ENCODE measurements at places on chromosomes 6 and 20.

DNA sequence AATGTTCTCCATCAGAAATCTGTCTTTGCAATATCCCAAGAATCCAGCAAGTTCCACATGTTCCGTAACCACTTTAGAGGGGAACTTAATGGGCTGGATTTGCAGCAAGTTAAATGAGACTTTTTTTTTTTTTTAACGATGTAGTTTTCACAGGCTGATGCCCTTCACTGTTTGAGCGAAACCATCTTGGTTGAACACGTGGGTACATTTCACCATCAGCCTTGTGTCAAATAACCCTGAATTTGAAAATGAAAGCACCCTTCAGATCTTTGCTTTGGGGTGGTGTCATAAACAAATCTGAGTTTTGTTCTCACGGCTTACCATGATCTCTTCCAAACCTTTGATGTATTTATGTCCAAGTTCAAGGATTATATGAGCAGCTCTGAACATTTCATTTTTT is 73.7 kb upstream of the EXOC2 start:
- DNase-seq, result no peak

DNA sequence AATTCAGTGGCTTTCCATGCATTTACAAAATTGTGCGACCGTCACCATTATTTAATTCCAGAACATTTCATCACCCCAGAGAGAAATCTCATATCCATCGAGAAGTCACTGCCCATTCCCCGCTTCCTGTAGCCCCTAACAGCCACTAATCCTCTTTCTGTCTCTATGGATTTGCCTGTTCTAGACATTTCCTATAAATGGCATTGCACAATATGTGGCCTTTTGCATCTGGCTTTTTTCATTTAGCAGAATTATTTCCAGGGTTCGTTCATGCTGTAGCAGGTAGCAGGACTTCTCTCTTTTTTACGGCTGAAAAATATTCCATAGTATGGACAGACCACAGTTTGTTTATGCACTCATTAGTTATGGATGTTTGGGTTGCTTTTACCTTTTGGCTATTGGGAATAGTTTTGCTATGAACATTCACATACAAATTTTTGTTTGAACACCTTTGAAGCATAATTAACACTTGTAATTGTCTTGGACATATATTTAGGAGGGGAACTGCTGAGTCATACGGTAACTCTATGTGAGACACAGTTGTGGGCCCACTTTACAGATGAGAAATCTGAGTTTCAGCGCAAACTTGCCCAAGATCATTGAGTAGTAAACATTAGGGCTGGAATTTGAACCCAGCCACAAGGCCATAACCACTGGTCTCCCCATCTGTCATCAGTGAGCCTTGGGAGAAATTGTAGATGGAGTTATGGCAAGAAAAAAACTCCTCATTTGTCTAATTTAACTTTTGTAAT is 126.9 kb downstream of the BMP7 start:
- DNase-seq, result no peak

DNA sequence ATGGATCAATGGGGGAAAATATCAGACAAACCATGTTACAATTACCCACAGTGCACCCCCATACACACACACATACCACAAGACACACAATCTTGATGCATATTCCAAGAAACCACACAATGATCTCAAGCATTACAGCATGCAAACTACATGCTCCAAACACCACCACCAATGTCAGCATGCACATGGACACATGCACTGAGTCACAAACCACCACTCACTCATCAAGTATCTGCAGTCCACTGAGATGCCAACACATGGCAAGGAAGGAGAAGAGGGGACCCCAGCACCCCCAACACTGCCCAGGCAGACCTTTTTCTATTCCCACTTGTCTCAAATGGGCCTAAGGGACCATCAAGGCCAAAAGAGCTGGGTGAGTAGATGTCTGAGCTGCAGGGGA is 91.6 kb downstream of the PREX1 start:
- no peak for DNase-seq

GRCh38 chr6:118923035-118923434 is 11.9 kb downstream of the MCM9 start:
- no peak for DNase-seq

DNA sequence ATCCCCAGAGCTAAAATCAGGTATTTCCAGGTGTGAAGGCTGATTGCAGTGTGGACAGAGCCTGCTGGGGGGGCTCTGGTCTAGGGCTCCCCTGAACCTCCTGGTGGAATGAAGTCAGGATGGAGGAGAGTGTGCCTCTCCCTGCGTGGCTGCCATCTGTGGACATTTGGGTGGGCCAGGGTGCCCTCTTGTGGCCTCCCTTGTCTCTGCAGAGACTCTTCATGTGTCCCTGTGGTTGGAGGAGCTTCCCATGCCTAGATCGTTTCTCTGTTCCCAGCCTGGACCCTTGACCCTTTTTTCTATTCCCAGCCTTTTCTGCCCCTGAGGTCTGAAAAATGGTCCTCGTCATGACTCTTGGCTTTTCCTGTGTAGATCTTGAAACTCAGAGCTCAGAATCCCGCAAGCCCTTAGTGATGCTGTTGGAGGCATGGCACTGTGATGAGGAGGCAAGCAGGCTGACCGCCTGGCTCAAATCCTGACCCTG is 9.9 kb upstream of the PSMF1 start:
- peak; percentile 50 for DNase-seq

DNA sequence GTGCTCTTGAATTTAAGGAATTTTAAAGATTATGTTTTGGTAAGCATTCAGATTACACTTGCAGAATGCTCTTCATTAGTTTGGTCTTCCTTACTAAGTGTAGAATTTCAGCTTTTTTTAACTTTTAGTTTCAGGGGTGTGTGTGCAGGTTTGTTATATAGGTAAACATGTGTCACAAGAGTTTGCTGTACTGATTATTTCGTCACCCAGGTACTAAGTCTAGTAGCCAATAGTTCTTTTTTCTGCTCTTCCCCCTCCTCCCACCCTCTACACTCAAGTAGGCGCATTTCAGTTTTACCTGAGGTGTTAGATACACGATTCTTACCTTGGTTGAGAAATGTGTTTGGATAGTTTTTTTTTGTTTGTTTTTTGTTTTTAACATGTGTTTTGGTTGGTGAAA is 68.3 kb downstream of the AFG1L start:
- DNase-seq, result no peak

- DNase-seq, result no peak
These were observed 192.1 kb upstream of the CCN2 start for GRCh38 chr6:132143258-132143657.

- DNase-seq, result no peak
These were observed 10.5 kb downstream of the PTGIS start for GRCh38 chr20:49557449-49557848.

DNA sequence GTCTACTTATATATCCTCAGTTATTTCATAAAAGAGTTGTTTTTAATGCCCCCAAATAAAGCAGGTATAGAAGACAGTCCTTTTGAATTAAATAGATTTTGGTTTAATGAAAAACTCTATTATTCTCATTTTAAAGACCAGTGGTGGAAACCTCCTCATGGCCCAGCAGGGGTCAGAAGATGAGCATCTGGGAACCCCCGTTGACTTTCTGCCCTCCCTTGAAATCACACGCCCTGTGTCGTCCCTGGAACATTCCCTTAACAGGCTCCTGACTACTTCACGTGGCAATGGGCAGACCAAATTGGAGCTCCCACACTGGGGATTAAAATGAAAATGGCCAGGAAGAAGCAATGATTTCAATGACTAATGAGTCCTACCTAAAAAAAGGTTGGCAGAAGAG is 220.9 kb downstream of the KIF16B start:
- DNase-seq, result no peak

- DNase-seq, result no peak
These were observed 142.0 kb upstream of the LAMA2 start for GRCh38 chr6:128740951-128741350.

GRCh38 chr20:49851991-49852390 is 39.4 kb downstream of the SLC9A8 start:
- DNase-seq, result no peak

DNA sequence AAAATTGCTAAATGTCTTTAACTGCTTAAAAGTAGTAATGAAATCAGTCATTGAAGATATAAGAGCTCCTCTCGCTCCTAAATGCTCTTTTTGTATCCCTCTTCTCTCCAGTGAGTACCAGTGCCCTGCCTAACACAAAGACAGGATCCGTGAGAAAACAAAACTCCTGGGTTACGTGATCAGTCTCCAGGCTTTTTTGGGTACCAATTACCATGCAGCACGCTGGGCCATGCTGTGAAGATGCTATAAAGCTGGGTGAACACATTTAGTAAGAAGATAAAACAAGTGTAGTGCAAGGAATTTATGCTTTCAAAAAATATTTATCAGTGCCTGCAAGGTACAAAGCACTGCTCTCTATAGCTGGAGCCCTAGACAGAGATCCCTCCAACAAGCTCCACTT is 66.7 kb downstream of the AGPAT4 start:
- DNase-seq, result no peak

DNA sequence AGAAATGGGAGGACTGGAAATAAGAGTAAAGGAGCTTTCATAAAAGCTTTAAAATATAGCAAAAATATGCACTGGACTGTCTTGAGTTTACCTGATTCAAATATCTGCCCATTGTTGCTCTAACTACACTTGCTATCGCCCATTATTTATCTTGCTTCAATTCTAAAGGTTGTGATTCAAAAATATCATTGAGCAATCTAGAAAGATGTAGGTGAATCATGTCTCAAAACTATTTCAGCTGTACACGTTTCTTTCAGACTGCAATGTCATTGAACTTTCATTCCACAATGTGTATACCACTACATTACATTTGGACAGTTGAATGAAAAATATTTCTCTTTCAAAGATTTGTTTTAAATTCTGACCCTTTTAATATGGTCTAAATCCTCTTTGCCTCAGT is 545.6 kb downstream of the BMP2 start:
- DNase-seq, result no peak

DNA sequence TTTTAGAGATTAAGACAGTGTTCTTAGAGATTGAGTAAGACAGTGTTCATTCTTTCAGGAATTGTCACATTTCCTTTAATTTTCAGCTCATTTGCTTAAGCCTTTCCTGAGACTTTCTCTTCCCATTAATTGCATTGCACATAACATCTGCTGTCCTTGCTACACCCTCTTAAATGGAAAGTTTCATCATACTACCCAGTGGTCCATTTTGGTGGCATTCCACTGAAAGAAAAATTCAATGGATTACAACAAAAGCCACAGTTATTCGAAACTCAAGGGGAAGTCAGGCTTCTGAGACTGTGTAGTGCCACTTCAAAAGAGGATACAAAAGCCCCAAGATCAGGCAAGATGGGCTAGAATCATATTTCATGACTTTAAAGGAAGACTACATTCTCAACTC is 64.0 kb downstream of the RSPO3 start:
- no peak for DNase-seq

DNA sequence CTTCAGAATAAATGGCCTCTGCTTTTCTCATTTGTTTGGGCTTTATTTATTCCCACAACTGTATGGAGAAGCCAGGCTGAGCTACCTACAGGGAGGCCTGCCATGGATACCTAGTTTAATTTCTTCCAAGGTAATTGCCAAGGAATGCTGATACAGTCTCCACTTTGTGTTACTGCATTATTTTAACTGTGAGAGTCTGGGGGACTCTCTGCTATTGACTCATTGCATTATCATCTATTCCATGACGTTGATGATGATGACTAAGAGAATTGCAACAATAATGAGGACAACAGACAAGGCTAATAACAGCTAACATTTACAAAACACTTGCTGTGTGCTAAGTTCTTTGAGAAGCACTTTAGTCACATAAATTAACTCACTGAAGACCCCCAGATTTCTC is 88.3 kb upstream of the COL21A1 start:
- no peak for DNase-seq

GRCh38 chr20:16654858-16655535 is 74.8 kb upstream of the SNRPB2 start:
- DNase-seq, result no peak

GRCh38 chr20:33460711-33461110 is 17.1 kb upstream of the SNTA1 start:
- DNase-seq, result no peak

DNA sequence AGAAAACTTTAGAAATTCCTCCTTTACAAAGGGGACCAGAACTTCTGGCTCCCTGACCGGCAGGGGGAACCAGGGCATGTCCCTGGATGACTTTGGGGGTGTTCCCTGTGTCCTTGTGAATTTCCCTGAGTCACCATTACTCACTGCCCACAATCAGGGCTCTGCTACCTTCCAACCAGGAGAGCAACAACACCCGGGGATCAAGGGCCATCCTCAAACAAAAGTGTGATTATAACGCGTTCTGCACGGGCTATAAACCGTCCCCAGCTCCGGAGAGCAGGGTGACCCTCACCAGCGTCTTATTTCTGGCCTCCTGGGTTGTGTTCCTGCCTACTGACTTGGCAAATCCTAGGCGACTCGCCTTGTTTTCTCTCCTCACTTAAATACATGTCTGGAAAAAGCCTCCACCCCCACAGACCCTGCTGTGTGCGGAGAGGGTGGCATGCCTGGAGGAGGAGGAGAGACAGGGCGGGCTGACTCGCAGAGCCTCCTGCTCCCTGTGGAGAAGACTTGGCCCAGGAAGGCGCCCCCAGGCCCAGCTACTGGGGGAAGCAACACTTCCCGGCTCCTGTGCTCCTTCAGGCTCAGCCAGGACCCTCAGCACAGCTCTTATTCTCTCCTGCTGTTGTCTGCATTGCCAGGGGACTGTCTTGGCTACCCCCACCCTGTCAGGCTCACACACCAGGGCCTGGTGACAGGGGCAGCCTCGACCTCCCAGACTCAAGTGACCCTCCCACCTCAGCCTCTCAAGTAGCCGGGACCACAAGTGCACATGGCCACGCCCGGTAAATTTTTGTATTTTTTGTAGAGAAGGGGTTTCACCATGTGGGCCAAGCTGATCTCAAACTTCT is 54.1 kb downstream of the FGD2 start:
- DNase-seq, result no peak

DNA sequence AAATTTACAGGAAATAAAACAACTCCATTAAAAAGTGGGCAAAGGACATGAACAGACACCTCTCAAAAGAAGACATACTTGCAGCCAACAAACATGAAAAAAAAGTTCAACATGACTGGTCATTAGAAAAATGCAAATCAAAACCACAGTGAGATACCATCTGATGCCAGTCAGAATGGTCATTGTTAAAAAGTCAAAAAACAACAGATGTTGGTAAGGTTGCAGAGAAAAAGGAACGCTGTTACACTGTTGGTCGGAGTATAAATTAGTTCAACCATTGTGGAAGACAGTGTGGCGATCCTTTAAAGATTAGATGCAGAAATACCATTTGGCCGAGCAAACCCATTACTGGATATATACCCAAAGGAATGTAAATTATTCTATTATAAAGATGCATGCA is 858.0 kb upstream of the FLRT3 start:
- no peak for DNase-seq

- DNase-seq, result no peak
These were observed 49.9 kb upstream of the BMP5 start for GRCh38 chr6:55925292-55925691.

GRCh38 chr20:36062799-36063198 is 91.7 kb upstream of the EPB41L1 start:
- no peak for DNase-seq

- DNase-seq, result peak; percentile 87
These were observed 14.4 kb upstream of the HLA-DQA1 start for GRCh38 chr6:32622545-32623401.

- no peak for DNase-seq
These were observed 143.4 kb upstream of the PHACTR1 start for GRCh38 chr6:12572896-12573827.

Data from CD4-positive, alpha-beta T cell treated with Interleukin-12 subunit alpha and Interleukin-12 subunit beta, for 1 hour (primary cell).